Right cardiac atrium (tissue), 5 donors: ENCODE measurements at places on chromosomes 3 and 15. TPM values are rescaled to one million over a fixed set of nuclear protein-coding genes. Genes with fewer than 3 reads are reported as not detected.

DNA sequence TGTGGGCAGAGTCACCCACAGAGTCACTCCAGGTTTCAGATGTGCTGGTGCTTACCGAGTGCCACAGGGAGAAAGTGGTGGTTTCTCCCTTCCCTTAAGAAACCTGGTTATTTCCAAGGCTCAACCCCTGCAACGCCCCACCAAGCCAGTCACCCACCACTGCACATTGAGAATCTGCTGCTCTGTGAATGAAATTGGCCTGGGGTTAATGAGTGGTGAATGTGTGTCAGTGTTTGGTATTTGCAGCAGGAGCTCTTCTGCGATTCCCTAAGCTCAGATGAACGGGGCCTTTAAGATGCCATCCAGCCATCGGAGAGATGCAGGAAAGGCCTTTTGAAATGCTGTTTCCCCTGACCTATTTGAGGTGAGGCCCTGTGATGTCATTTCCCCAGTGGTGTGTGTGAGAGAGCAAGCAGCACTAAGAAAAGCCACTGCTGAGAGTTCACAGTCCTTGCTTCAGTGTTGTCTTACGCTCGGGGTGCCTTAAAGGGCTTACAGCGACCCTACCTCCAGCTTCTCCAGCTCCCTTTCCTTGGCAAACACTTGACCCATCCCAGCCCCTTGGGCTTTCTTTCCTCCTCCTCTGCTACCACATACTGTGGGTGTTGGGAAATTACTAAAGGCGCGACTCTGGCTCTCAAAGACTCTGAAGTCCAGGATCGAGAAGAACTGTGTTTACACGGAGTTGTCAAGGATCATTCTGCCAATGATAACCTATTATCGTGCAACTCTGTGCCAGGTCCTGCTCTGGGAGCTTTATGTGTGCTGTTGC, 68.9 kb downstream of the SMAD3 start:
- no peak for DNase-seq

DNA sequence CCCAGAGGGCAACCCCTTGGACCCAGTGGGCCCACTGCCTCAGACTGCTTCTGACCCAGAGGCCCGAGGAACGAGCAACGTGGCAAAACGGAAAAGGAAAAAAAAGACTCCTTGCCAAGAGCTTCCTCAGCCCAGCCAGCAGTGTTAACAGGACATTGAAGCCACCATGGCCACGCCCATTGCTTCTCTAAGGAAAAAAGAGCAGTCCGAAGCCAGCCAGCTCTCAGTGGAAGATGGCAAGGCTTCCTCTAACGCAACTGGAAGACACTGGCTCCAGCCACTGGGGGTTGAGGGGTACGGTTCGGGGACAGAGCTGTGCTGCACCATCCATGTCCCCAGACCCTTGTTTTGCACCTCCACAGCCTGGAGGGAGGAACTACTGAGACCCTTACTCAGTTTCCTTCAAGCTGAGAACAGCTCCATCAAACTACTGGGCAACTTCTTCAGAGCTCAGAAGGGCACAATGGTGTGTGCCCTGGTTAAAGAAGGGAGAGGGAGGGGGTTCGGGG, 10.7 kb downstream of the BMF start:
- peak; percentile 86 for DNase-seq

DNA sequence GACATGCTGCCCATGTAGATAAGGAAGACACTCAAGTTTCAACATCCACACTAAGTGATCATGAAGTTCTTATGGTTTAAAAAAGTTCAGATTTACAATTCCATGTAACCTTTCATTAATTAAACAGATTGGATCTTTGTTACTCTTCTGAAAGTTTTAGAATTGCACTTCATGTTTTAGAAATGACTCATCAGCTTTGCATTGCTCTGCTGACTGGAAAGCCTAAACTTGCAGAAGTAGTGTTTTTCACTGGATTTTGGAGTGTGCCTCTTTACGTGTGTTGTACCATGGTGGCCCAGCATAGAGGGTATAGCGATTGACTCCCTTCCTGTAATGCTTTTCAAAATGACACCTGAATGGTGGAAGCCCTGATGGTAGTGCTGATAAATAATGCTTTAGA, 157.9 kb downstream of the BBX start:
- DNase-seq = no peak

DNA sequence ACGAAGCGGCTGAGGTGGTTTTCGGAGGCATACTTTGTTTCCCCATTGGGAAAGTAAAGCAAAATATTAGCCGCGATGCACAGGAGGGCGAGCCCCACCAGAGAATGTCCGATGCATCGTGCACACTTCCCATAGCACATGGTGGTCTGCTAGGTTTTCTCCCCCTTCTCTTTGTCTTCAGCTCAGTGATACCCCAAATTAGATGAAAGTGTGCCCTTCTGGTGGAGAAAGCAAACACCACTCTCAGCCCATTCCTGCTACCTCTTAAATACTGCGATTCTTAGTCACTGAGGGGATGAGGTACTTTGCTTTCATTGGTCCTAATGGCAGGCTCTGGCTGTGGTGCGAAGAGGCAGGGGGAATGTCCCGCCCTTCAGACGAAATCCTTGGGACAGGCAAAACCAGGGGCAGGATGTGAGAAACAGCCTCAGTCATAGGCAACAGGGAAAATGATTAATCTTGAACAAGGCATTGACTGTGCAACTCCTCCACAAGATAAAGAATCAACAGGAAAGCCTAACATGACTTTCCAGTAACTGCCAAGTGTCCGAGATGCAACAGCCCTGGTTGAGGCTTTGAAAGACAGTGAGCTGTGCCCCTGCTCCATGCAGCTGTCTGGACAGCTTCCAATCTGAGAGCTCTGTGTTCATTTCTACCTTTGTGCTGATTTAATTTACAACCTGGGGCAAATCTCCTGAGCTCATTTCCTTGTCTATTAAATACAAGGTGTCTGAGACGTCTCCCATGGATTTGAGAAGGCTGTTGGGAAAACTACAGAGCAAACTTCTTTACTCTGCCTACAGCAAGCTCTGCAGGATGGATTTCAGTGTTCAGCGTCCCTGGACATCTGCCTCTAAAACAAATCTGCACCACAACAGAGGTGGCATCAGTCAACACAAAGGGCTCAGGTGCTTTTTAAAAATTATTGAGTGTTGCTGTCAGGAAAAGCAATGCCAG, at the start of gene TM4SF1:
Gene TM4SF1 (minus strand): TSS at position 242 of the 957 bp plus-strand sequence. CDS start 102 bp downstream, at position 140.
- peak; percentile 77 for DNase-seq

GRCh38 chr3:126353694-126354321, 3.4 kb downstream of the KLF15 start:
- peak; percentile 37 for DNase-seq

- DNase-seq = no peak
Measured at GRCh38 chr3:4999531-5000184, 20.4 kb downstream of the BHLHE40 start.

CHRM5 gene
- not detected for total RNA-seq

ZNF662 gene
- 7.6 TPM for total RNA-seq
